ENCODE measurements at places on chromosomes 5 and 9.

DNA sequence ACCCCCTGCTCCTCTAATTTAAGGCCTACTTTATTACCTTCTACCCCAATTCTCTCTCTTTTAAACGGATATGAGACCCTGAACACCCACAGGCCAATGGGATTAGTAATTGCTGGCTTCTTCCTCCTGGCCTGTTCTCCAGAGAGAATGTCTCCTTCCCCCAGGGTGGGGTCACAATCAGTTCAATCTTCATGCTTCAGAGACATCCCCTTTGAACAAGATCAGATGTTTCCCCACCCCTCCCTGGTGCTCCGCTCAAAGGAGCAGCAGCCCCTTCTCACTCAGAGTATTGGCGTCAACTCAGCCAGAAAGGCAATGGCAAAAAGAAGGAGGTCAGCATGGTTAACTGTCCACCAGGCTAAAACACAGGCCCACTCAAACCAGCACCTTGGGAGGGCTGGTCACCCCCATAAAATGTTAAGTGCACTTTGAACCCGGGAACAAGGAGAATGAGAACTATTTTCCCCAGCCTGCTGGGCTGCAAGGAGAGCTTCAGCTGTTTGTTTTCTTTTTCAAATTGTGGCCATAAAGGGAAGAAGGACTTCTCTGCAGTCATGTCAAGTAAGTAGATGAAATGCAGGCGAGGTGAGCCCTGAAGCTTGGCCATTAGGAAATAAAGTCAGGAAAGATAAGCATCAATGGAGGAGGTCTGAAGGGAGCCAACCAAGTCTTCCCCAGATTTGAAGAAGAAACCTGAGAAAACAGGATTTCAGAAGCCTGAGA lies 20.1 kb downstream of the LHFPL2 start:
- no peak for DNase-seq

DNA sequence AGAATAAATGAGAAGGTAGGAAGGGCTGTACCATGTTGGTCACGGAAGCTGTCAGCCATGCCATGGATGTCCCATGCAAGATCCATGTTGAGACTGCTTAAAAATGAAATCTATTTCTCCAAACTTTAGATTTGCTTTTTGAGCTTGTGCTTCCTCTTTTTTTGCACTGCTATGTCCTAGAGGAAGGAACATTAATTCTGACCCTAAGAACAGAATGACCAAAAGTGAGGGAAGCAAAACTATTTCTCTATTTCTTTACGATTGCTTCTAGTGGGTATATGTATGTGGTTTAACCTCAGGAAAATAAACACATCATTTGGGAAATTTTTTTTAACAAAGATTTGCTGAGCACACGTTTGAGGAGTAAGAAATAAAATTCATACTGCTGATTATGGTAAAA lies 84.6 kb downstream of the USP20 start:
- no peak for DNase-seq

GRCh38 chr9:136187197-136187596 lies 17.7 kb downstream of the LHX3 start:
- no peak for DNase-seq

DNA sequence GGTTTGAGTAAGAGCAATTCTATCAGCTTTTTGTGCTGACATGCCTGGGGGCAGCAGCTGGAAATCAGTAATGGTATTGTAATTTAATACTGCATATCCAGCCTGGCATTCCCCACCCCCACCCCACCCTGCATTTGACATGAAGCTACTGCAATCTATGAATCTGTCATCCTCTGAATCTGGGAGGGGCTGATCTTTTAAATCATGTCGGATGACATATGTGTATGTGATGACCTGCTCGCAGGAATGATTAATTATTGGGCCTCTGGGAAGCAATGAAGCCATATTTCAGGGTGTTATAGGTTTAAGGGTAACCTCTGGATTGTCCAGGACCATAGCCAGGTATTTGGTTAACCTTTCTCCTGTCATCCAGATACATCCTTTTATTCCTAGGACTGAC lies 64.6 kb upstream of the RASGRF2 start:
- no peak for DNase-seq

DNA sequence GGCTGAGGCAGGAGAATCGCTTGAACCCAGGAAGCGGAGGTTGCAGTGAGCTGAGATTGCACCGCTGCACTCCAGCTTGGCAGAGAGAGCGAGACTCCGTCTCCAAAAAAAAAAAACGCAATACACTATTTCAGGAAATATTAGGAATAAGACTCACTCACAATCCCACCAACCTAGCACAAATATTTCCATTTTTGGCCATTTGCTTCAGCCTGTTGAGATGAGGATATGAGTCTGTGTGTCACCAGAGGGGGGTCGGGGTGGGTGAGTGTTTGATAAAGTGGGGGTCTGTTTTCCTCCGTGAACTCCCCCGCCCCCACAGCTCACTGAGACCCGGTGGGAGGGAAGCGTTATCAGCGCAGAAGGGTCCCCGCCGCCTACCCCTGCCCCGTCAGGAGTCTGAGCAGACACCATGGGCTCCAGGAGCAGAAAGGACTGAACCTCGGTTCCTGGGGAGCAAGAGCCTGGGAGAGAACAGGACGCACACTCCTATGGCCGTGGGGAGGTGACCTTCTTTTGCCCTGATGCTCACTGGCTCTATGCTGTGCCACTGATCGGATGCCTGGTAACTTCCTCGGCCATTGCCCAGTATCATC lies 153.8 kb upstream of the PHYKPL start:
- no peak for DNase-seq

DNA sequence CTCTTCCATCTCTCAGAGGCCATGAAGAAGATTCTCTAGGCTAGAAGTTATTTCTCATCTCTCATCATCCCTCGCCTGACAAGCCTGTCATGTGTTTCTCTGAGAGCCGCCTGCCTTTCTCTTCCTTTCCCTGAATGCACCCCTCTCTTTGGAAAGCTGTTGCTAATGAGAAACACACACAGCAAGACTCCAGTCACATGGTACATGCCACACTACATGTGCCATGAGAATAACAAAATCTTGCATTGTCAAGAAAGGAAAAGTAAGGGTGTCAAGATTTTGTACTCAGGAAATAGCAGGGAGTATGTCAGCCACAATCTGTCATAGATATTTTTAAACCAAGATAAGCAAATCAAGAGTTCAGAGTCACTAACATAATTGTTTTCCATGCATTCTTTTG lies 8.9 kb downstream of the AGXT2 start:
- no peak for DNase-seq

DNA sequence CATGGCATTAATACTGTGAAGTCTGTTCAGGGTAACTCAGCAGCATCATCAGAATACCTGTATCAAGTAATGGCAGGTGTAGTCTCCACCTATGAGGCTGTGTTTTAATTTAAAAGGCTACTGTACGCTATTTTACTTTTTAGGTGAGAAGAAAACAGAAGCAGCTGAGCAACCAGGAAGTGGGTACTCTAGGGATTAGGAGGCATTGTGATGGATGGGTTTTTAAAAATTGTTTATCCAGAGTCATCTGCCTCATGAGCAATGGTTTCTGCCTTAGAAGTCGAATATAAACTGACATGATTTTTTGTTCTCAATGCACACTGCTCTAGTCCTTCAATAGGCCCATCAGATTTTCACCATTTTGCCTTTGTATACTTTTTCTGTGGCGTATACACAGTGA lies 42.6 kb downstream of the PSIP1 start:
- no peak for DNase-seq

DNA sequence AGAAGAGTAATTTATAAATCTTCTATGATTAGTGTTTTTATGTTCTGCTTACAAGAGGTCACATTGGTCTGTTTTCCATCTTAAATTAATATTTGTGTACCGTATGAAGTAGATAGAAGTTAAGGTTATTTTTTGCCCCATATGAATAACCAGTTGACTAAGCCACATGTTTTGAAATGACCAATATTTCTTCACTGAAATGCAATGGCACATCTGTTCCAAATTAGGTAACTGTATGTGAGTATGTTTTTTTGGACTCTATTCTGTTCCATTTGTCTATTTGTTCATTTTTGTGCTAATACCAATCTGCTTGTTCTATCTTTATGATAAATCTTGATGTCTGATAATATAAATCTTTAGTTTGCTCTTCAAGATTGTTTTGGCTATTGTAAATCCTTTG lies 17.7 kb downstream of the JAK2 start:
- no peak for DNase-seq

DNA sequence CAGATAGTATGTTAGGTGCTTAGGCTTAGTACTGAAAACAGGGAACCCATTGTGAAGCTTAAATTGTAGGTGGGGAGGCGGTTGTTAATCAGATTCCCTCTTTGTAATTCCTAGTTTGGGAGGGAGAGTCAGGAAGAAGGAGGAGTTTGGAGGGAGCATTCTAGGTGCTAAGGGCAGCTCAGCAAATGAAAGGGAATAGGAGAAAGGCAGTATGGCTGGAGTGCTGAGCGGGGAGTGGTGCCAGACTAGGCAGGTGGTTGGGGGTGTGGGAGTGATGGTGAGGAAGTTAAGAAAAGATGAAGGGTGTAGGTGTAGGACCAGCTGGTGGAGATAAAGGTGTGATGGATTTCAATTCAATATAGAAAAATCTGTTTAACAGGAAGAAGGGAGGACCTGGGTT lies 11.1 kb upstream of the GARNL3 start:
- DNase-seq, result no peak

DNA sequence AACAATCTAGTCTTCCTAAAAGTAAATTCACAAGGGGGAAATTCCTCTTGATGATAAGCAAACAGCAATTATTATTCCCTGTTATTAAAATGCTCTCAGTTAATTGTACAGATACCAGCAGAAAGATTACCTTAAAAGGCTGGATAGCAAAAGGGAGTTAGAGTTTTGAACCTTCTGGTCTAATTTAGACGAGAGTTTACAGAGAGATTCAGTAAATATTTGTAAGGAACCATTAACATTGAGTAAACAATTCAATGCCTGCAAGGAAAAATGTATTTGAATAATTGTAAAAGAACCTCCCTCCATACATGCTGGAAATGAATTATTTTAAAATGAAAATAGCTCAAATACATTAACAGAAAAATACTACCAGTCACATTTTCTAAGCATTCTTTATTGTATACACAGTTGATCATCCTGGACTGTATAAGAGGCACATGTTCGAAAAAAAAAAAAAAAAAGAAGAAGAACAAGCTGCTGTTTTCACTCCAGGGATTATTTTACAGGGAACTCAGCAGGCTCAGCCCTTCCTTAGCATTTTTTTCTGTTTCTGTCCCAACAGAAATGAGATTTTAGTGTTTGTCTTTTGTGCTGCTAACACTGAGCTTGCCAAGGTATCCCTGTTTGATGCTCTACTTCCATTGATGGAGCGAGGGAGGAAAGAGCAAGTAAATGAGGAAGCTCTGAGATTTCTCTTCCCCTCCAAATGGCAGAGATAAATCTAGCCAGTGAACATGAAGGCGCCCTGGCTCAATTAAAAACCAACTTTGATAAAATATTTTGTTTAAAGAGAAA lies 141.1 kb downstream of the ENC1 start:
- no peak for DNase-seq

GRCh38 chr9:14014218-14014617 lies 299.7 kb downstream of the NFIB start:
- no peak for DNase-seq

GRCh38 chr5:119336262-119336661 lies 19.6 kb upstream of the TNFAIP8 start:
- no peak for DNase-seq

GRCh38 chr5:150057996-150058395 lies 28.4 kb downstream of the CSF1R start:
- no peak for DNase-seq

DNA sequence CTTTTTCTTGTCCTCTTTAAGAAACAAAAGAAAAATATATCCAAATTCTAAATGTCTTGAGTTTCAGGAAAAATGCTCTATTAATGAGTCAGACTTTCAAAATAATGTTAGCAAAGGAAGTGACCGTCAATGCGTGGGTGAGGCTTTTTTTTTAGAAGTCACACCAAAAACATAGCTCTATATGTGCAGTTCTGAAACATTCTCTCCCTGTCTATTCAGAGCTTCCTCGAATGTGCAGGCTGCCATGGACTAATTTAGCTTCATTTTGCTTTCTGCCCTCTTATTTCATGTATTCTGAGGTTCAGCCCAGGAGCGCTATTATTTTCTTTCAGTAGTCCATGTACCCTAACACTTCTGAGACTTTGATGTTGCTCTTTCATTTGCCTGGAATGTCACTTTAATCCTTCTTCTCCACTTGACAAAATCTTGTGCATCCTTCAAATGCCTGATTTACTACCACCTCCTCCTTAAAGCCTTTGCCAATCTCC lies 72.5 kb upstream of the RASA1 start:
- no peak for DNase-seq

DNA sequence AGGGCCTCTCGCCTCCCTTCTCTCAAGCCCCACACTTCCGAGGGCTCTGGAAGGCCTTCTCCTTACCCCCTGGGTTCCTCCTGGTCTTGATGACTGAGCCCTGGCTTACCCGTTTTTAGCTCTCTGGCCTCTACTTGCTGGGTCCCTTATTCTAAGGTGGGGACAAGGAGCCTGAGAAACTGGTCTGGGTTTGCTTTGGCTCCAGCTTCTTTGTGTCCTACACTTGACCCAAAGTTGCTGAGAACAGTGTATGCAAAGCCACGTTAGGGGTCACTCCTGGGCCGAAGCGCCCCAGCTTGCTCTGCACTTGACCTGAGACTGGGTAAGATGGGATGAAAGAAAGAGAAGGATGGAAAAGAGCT lies 788 bp downstream of the ZNF346 start:
- no peak for DNase-seq

DNA sequence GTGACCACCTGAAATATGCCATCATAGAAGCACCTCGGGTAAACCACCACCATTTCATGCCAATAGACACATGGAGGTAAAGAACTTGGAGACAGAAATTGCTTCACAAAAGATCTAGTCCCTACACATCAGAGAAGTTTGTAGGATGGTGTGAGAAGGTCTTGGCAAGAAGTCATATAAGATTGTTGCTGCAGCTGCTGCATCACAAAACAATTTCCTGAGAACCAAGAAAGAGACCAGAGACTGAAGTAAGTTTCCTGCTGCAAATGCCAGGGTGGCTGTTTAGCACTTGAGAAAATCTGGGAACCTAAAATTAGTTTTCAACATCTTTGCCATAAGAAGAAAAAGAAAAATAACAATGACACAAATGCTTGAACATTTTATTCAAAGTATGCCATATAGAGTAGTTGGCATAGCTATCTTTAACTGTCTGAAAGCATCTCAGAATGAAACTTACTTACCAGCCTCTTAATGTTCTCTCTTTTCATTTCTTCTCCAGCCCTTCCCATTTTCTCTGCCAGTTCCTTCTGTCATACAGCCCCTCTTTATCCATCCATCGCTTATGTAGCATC lies 114.3 kb downstream of the KCTD16 start:
- no peak for DNase-seq

GRCh38 chr9:131839281-131840084 lies 99.6 kb upstream of the RAPGEF1 start:
- no peak for DNase-seq

DNA sequence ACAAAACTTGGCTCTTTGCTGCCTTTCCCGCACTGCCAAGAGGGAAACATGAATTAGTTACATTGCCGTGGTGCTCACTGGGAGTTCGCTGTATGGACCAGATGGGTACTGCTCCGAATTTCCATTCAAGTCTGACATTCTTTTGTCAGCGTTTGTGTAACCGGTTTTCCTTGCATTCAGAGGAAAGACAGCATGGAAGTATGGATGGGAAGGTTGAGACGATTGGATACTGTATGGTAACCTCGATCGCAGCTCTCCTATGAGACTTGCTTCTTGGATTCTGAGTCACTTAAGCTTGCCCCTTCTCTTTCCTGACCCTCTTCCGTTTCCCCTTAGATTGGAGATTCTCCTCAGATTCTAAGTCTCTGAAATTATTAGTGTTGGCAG lies 625 bp upstream of the UBLCP1 start:
- no peak for DNase-seq

GRCh38 chr5:156695774-156696173 lies 154.3 kb upstream of the PPP1R2B start:
- DNase-seq, result no peak

Measured in activated naive CD4-positive, alpha-beta T cell (primary cell).